HFFc6 (cell line): ENCODE measurements at places on chromosomes 12 and 14.
A peak's percentile ranks its signal among the peaks of the same experiment; 100 is the strongest.

DNA sequence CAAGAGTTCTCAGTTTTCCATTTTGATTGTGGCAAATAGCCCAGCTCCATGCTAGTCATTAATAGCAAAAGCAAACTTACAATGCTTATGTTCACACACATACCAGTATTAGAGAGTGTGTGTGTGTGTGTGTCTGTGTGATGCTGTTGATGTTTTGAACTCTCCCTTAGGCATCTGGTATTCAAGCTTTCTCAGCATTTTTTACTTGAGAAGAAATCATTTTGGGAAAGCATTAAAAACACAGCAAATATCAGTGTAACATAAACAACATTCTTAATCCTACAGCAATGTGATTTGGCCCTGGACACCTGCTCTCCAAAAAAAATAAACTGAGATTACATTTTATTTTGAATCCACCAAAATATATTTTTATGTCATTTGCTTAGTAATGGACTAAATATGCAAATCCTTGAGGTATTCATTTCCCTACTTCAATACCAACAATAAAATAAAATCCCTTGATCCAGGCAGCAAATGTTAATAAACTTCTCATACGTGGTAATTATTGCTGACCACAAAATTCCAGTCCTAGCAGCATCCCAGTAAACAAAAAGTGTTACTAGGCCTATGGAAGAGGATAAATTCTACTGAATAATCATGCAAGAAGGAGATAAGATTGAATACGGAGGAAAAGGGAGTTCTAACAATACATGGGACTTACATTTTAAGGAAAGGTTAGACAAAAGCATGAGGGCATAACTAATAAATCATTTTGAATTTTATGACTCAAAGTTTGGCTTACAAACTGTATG lies 249.5 kb upstream of the CLEC14A start:
- DNase-seq = peak; percentile 57

DNA sequence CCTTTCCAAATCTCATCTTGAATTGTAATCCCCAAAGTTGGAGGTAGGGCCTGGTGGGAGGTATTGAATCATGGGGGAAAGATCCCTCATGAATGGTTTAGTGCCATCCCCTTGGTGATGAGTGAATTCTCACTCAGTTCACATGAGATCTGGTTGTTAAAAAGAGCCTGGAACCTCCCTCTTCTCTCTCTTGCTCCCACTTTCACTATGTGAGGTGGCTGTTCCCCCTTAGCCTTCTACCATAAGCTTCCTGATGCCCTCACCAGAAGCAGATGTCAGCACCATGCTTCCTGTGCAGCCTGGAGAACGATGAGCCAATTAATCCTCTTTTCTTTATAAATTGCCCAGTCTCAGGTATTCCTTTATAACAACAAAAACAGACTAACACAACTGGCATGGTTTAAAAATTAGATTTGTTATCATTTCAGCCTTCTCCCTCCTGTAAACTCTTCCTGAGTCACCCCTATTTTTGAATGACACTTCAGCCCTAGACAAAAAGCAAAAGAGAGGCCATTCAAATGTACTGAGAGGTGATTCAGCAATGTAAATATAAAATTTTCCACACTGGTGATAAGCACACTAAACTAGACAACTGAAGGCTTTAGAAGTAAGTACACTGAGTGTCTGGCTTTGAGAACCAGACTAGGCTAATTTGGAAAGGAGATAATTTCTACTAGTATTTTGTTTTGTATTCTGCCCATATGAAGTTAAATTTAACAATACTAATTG lies 212.1 kb upstream of the ABCD2 start:
- DNase-seq = no peak

- DNase-seq = no peak
Observed at GRCh38 chr14:53603994-53604393, 352.6 kb downstream of the BMP4 start.

DNA sequence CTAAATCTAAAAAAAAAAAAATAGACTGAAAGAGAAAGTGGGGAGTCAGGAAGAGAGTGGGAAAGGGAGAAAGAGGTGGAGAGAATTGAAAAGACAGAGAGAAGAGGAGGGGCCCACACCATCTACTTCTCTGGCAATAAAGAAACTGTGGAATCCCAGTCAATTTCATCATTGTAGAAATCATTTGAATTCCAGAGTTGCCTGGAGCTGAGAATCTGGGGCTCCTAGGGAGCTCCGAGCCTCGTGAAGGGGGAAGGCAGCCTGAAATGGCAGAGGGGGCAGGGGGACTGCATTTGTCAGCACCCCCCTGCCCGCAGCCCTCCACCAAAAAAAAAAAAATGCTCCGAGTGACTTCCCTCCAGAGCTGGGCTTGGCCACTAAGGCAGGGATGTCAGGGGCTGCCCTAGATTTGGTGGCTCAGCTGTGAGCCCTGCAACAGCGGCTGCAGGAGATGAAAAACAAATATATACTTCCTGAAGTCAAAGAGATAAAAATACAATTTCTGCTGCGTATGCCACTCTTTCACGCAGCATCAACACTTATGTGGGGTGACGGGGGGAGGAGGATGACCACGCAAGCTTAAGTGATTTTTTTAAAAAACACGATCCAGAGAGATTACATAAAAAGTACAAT lies 80.5 kb downstream of the BCL11B start:
- DNase-seq = no peak

- DNase-seq = peak; percentile 17
Observed at GRCh38 chr12:55797068-55797467, 20.5 kb downstream of the SARNP start.

GRCh38 chr14:100696590-100696989 lies 30.1 kb upstream of the DLK1 start:
- no peak for DNase-seq
